ENCODE measurements at places on chromosomes 7 and 10.

GRCh38 chr7:125061776-125062397 is 132.3 kb upstream of the POT1 start:
- DNase-seq = no peak

DNA sequence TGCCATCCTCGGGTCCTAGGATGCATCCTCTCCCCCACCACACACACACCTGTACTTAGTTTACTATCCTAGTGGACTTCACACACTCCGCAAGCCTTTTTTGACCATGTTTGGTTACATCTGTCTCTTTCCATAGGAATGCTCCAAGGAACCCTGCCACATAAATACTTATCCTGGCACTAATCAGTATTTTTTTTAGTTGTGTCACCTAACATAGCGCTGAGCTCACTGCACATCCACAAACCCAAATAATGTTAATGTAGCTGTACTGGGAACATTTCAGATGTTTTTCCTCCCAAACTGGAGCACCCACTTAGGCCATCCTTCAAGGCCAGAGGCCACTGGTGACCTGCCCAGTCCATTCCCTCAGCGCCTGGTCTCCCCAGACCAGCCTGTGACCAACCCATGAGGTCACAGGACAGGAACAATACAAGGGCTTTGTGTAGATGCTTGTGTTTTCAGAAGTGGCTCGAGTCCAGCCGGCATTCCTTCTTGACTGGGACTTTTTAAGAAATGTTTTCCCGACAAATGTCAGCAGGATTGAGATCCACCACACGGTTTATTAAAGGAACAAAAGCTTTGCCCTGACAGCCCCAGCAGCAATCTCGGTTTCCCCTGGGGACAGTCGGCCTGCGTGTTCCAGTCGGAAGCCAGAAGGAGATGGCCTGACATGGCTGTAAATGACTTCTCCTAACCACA is 181.4 kb downstream of the JCAD start:
- no peak for DNase-seq

GRCh38 chr7:46525876-46526275 is 604.8 kb upstream of the IGFBP3 start:
- DNase-seq = no peak

DNA sequence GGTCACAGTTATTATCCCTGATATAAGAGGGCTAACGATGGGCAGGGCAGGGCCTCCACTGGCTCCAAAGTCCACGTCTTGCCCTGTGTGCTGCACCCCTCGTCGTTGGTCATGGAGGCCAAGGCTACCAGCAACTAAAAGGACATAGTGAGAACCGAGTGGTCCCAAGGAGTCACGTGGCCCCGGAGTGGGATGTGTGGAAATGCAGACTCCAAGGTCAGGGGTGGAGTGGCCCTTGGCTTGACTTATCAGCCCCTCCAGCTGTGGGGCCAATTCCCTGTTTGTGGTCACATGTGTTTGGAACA is 30.7 kb downstream of the BTBD16 start:
- DNase-seq = no peak

GRCh38 chr7:111650456-111650999 is 88.2 kb upstream of the IMMP2L start:
- DNase-seq = no peak

DNA sequence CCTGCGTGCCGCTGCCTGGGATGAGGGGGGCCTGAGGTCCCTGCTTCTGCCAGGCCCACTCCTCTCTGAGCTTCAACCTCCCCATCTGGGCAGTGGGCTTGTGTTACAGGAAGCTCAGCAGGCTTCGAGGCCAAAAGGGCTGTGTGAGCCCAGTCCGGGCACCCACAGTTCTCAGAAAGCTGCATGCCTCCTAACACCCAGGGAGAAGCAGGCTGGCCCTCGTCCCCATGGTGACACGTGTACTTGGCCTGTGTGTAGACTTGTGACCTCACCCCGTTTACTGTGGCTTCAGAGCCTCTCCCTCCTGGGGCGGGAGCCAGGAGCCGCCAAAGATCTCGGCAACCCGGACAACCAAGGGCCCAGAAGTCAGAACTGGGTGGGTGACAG is 2.2 kb upstream of the GRIFIN start:
- DNase-seq = no peak

- DNase-seq = no peak
Measured at GRCh38 chr7:100801833-100802568, 25.3 kb downstream of the EPHB4 start.

GRCh38 chr10:104501864-104502579 is 139.1 kb upstream of the SORCS3 start:
- DNase-seq = no peak

Data from activated CD4-positive, alpha-beta T cell treated with anti-CD3 and anti-CD28 coated beads for 4 hours (primary cell).